ENCODE measurements at places on chromosomes 2 and 18.

- DNase-seq = no peak
Observed at GRCh38 chr2:11865805-11866204, 119.4 kb downstream of the LPIN1 start.

GRCh38 chr2:147525819-147526489 lies 318.9 kb upstream of the ACVR2A start:
- DNase-seq = no peak

DNA sequence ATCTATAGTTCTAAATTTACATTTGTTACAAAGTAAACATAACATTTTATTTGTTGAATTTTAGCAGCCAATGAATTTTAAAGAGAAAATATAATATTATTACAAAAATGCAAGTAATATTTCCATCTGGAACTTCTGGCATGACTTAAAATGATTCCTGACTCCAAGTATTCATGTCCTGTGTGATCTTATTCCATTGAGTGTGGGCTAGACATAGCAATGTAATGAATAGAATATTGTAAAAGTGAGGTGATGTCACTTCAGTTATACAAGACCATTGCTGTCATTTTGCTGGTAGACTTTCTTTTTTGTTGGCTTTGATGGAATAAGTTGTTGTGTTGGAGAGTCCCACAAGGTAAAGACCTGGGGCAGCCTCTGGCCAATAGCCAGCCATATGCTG lies 912.2 kb upstream of the PIK3C3 start:
- peak; percentile 16 for DNase-seq

GRCh38 chr2:38740851-38741731 lies 10.1 kb downstream of the SRSF7 start:
- DNase-seq = peak; percentile 43

GRCh38 chr2:50957896-50958295 lies 74.0 kb downstream of the NRXN1 start:
- peak; percentile 4 for DNase-seq

GRCh38 chr2:143732871-143733270 lies 603.7 kb downstream of the ARHGAP15 start:
- DNase-seq = no peak

DNA sequence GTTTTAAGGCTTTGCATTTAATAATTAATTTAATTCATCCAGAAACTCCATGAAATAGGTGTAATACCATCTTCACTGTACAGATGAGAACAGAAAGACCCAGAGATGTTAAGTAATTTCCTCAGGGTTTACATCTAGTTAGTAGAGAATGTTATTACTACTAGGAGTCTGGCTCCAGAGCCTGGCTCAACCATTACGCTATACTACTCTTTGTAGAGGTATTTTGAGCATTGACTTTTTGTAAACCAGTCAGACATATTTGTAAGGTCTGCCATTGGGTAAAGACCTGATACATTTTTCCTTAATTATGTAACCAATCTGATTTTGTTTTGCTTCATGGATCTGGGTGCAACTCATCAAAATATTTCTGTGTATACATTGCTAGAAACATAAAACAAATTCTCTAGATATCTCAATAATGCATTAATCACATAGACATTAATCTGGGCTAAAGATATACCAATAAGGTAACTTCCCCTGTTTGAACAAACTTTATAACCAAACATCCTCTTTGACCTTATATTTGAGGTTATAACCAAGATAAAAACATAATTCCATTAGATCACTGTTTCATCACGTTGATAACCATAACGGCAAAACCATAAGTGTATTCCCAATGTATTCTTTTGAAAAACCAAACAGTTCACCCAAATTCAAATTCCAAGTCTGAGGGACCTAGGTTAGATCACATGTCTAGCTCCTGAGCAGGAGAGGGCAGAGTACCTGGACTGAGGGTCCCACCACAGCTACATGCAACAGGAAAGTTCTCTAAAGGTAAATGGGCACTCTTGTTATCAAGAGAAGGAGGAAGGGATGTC lies 135.0 kb downstream of the IKZF2 start:
- DNase-seq = no peak

DNA sequence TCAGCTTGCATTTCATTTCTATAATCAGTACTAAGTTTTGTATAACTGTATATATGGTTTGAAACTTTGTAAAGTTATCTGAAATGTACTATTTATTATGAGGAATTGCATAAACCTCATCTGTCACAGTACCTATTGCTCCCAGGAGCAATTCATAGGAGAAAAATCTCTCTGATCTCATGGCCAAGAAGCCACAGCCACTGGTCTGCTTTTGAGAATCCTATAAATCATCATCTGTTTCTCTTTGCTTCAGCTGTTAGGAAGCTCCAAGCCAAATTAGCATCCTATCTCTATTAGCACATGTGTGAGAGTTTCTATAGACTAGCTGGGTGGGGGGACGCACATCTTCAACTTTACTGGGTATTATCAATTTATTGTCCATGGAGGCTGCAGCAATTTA lies 210.3 kb downstream of the CYP26B1 start:
- DNase-seq = peak; percentile 51

DNA sequence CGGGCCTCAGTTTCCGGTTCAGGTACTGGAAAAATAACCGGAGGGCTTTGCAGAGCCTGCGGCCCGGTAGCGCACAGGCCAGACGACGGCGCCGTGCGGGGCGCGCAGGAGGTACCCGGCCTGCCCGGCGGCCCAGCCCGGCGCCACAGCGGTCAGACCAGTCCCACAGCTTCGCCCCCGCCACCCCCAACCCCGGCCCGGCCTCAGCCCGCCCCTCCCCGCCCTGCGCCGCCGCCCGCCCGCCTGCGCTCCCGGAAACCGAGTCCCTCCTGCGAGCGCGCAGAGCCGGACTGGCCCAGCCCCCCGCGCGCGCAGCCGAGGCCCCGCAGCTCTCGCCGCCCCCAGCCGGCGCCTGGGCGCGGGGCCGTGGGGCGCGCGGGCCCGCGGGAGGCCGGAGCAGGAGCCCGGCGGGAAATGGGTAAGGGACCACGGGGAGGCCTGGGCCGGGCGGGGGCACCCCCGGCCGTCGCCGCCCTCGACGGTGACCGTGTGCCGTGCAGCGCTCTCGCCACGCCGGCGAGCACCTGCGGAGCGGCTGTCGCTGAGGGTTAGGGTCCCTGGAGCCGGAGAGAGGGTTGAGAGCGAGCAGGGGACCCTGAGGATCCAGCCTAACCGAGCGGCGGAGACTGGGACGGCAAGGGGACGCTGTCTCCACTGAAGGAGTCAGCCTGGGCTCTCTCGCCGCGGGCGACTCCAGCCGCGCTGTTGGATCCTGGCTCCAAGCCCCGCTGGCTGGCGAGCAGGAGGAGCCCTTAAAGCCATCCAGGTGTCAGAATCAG lies 16.5 kb upstream of the PSD4 start:
- DNase-seq = peak; percentile 33

- peak; percentile 70 for DNase-seq
Observed at GRCh38 chr2:75589391-75590105, 28.8 kb upstream of the EVA1A start.

GRCh38 chr2:217905395-217905794 lies 97.4 kb downstream of the TNS1 start:
- no peak for DNase-seq

- no peak for DNase-seq
Observed at GRCh38 chr2:240430595-240430994, 4.9 kb upstream of the GPC1 start.

- DNase-seq = no peak
Observed at GRCh38 chr2:208819190-208819589, 412.6 kb downstream of the PTH2R start.

DNA sequence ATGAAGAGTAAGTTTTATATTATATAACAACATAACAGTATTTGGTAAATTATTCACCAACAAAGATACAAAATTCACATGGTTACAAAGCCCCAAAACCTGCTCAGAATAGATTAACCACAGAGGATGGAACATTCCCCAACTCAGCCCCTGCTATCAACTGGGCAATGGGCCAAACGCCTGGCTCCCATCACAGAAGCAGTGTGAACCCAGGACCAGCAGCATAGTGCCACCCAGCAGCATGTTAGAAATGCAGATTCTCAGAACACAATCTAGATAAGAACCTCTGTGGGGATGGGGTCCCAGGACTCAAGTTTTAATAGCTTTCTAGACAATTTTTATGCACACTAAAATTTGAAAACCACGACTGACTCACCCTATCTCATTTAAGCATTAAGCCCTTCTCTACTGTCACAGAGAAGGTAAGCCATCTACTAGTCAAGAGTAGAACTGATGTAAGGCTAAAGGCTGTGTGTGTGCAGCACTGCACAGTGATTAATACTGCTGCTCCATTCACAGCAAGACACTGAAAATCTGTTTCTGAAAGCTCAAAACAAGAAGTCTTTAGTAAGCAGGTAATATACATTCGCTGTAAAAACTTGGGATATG lies 15.2 kb downstream of the AFG3L2 start:
- DNase-seq = no peak

DNA sequence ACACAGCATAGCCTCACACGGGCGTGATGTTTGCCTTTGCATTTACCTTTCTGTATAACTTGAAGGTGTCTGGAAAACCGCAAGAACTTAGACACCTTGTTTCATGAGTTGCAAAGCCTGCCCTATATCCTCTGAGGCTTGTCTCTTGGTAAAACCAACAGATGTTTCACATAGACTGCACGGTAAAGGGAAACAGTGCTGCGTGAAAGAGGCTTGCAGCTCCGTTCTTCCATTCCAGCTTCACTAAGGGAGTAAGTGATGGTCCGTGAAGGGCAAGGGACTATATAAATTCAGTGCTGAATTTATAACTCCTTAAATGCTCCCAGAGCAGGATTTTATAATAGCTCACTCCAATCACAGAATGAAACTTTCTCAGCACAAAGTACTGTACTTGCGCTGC lies 360.5 kb downstream of the SOX11 start:
- DNase-seq = no peak

GRCh38 chr18:12296457-12296856 lies 11.6 kb upstream of the TUBB6 start:
- DNase-seq = peak; percentile 62

DNA sequence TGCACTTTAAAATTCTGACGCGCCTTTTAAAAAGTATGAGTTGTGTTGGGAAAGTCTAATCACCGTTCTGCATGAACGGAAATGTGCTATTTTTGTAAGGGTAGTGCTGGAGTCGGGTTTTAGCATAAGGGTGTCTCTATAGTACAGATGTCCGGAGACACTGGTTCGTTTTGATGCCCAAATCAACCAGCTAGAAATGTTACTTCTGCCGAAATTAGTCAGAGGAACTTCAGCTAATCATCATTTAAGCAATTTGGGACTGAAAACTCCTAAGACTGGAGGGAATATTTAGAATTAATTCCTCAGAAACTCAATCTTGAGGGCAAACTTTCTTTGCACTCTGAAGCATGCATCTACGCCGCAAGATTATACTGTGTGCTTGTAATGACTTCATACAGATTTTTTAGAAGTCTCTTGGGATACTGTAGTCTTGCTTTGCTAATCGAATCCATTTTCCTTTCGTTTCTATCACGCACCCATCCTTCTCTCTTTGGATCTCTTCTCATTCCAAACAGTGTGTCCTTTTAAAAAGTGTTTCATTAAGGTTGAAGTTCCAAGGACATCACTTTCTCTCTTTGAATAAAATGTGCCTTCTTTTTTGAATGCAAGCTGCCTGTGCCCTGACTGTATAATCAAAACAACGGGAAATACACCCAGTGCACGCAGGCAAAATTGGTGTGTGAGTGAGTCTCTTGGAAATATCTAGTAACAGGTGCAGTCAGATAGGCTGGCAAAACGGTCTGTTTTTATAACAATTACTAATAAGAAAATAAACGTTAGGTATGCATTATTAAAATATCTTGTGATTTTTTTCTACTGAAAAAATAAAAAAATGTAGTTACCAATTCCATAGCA lies 270.9 kb upstream of the TCF4 start:
- peak; percentile 65 for DNase-seq

DNA sequence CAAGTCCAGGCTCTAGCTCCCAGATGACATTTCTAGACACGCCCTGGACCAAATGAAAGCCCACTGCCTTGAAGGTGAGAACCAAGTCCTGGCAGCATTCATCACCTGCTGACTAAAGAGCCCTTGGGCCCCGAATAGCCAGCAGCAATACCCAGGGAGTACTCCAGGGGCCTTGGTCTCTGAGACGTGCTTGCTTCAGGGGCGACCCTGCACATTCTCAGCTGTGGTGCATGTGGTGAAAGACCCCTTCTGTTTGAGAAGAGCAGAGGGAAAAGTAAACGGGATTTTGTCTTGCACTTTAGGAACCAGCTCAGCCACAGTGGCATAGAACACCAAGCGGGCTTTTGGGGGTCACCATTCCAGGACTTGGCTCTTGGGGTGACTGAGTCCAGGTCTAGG lies 260.5 kb upstream of the MYT1L start:
- DNase-seq = no peak

DNA sequence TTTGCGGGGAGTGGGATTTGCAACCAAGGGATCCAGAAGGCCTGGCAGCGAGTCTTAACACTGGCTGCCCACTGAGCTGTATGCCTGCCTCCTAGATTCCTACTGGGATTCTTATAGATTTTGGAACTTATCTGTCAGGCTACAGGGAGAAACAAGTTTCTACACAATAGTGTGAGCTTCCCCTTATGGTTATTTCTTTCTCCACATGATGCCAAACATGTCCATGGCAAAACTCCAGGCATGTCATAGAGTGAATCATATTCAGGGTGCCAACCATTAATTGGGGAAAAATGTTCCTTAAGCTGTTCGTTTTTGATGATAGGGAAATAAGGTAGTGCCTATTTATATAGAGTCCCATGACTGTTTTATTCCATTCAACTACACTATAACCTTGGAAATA lies 1185.2 kb upstream of the CELF4 start:
- DNase-seq = no peak

GRCh38 chr2:147711031-147711430 lies 133.8 kb upstream of the ACVR2A start:
- no peak for DNase-seq

Measured in fibroblast of skin of abdomen (primary cell).